ENCODE measurements at places on chromosomes 3 and 15. TPM values are rescaled to one million over a fixed set of nuclear protein-coding genes. Genes with fewer than 3 reads are reported as not detected.

DNA sequence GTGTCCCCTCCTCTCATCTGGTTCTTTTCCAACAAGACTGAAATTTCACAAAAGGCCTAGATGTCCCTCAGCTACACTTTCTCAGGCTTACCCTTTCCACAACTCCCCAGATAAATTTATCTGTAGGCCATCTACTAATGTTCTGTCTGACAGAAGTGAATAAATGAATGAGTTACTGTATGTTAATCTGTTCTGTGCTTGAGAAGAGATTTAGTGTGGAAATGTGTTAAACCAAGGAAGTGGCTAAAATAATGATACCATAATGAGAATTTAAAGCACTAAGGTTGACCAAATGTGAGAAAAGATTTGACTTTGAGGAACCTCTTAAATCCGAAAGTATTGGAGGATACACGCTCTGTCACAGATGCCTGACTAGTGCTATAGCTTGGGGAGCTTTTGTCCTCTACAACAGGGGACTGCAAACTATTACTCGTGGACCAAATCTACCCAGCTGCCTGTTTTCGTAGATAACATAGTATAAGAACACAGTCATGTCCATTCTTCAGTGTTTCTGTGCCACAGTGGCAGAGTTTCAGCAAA lies 74.8 kb upstream of the P2RY1 start:
- no peak for DNase-seq

GRCh38 chr15:44066211-44066827 lies 128.8 kb downstream of the FRMD5 start:
- DNase-seq = no peak

DNA sequence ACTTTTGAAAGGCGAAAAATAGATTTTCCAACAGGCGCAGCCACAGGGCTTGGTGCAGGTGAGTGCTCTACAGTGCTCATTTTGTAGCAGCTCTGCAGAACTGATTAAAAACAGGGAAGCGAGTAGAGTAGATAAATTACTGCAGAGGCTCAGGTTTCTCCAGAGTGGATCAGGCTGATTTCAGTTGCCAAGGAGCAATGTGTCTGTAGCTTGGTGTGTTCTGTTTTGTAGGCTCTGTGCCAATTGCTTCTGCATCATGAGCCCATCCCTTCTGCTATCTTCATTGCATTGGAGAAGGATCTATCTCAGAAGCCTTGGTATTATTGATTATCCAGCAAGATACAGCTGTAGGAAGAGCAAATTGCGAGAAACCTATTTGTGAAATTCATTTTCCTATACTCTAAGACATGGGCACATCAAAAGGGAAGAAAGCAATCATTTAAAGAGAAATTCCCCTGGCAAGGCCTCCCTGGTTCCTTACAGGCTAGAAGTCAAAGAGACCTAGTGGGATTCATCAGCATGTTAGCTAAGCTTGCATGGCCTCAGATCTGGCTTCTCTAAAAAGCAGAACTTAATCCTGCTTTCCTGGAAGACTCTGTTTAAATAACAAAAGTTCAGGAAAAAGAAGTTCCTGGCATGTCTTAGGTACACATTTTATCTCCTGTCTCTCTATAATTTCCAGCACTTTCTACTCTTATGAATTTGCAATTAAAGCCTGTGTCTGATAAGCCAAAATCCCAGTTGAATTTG lies 432.4 kb upstream of the ATP10A start:
- no peak for DNase-seq

- no peak for DNase-seq
These were observed 81.0 kb downstream of the PLXNA1 start for GRCh38 chr3:127063916-127064315.

Gene NR1I2
- 0.32 TPM for total RNA-seq
